Vagina (tissue), 2 donors: ENCODE measurements at places on chromosomes 16 and 17.

DNA sequence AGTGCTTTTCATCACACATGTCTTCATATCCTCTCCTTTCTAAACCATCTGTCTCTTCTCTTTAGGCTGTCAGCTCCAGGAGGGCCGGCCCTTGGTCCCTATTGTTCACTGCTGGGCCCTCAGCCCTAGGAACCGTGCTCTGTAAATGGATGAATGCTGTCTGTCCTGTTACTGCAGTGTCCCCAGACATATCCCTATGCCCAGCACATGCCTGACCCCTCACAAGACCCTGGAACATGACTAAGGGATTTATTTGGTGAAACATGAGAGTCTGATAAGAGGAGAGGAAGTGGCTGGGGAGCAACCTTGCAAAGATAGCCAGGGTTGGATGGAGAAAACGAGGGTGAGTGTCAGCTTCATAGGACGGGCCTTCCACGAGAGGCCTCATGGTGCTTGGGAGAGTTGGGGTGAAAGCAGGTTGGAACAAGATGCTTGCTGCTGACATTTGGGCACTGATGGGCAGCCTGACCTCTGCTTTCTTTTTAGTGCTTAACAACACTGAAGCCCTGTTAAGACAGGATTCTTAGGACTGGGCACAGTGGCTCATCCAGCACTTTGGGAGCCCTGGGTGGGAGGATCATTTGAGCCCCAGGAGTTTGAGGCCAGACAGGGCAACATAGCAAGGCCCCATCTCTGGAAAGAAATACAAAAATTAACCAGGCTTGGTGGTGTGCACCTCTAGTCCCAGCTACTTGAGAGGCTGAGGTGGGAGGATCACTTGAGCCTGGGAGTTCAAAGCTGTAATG lies 39.0 kb downstream of the ABCC1 start:
- DNase-seq = no peak

GRCh38 chr16:84423416-84423837 lies 55.1 kb downstream of the ATP2C2 start:
- no peak for DNase-seq

DNA sequence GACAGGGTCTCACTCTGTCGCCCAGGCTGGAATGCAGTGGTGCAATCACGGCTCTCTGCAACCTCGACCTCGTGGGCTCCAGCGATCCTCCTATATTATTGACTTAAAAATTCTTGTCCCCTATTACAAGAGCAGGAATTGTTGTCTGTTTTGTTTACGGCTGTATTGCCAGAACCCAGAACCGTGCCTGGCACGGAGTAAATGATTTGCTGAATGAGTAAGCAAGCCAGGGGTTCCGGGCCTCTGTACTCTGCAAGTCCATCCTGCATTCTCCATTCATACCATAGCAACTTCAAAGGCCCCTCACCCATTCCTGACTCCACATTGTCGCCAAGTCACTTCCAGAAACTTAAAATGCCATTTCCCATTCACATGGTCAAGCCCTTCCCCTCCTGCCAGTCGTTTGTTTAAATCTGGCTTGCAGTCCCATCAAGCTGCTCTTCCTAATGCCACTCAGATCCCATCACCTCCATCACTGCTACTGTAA lies 6.9 kb downstream of the ADCY9 start:
- DNase-seq = no peak

DNA sequence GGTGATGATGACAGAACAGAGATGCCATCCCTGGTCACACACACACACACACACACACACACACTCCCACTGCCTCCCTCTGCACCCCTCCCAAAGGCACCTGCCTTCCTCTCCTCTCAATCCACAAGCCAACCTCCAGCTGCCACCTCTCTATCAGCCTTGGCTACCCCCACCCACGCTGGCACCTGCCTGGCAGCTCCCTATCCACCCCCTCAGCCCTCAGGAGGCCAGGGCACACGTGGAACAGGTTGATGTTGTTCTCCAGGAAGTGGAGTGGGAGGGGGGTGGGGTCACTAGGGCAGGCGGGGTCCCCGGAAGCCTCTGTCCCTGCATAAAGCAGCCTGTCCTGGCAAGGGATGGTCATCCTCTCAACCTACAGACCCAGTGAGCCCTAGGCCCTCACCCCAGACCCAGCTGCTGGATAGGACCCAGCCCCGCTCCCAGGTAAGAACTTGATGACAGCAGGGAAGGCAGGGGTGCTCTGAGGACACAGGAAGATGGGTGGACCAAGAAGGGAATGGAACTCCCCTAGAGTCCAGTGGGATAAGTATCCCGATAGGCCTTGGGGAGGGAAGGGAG lies at the start of gene GSDMA:
Gene GSDMA, plus strand, starts transcription at position 363 of the 579 bp plus-strand sequence. CDS start 2,684 bp downstream, outside the sequence.
- no peak for DNase-seq

DNA sequence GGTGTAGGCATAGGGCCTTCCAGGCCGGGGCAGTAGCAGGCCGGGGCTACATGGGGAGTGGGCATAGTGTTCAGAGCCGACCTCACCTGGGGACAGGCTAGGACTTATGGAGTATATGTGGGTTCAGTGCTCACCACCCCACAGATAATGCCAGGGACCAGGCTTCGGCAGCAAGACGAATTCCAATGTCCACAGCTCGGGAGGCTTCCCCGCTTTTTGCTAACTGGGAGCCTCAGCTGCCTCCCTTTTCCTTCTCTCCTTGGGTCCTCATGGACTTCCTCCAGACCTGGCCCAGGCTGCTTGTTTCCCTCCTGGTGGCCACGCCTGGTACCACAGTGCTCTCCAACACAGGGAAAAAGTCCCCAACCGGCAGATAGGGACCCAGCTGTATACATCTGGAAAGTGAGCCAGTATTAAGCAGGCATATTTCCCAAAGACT lies 20.1 kb upstream of the SLC46A1 start:
- DNase-seq = no peak
